ENCODE measurements at places on chromosomes 1 and 21.

DNA sequence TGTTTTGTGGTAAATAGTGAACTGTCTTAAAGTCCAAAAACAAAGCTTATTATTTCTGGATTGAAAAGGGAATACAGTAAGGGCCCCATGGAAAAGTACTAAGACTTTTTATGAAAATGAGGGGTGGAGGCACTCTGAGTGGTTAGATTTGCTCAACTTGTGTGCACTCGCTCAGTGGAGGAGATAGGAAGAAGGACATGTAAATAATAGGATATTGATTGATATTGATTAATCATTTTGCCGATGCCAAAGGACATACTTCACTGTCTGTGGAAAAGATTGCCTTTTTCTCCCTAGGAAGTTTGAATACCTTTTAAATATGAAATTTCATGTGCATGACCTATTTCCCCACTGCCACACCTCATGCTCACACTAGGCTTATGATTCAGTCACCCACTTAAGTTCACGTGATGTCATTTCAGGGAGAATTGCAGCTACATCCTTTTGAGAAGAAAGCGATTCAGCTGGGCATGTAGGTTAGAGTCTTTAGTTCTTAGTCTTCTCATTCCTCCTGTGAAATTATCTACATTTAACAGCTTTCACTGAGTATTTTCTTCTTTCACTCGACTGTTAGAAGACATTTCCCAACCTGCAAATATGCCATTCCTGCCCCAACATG lies 5.0 kb downstream of the MTR start:
- DNase-seq, result no peak

DNA sequence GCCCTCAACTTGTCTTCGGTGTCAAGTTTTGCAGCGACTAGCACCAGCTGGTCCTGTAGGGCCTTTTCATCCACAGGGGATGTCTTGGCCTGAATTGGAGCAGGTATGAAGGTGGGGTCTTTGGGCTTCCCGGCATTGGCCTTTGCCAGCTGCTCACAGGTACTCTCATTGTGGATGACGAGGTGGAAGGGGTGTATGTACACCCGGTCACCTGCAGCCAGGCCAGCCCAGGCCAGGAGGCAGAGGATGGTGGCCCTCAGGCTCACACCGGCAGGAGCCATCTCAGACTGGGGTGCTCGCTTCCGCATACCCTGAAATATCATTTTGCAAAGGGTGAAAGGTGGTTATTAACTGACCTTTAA lies 3.4 kb downstream of the AGT start:
- DNase-seq, result no peak

- no peak for DNase-seq
Observed at GRCh38 chr1:213014642-213015041, 1.0 kb downstream of the ANGEL2 start.

DNA sequence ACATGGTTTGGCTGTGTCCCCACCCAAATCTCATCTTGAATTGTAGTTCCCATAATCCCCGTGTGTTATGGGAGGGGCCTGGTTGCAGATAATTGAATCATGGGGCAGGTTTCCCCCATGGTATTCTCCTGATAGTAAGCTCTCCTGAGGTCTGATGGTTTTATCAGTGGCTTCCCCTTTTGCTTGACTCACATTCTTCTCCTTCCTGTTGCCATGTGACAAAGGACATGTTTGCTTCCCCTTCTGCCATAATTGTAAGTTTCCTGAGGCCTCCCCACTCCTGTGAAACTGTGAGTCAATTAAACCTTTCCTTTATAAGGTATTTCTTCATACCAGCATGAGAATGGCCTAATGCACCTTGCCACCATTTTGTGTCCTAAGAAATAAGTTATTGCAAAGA lies 415.0 kb downstream of the COL11A1 start:
- DNase-seq, result no peak

- DNase-seq, result no peak
Observed at GRCh38 chr1:8217011-8217711, 100.8 kb upstream of the SLC45A1 start.

- no peak for DNase-seq
Observed at GRCh38 chr21:43893536-43894205, 28.6 kb downstream of the AGPAT3 start.

- DNase-seq, result no peak
Observed at GRCh38 chr1:205505076-205505729, 734 bp downstream of the CDK18 start.

DNA sequence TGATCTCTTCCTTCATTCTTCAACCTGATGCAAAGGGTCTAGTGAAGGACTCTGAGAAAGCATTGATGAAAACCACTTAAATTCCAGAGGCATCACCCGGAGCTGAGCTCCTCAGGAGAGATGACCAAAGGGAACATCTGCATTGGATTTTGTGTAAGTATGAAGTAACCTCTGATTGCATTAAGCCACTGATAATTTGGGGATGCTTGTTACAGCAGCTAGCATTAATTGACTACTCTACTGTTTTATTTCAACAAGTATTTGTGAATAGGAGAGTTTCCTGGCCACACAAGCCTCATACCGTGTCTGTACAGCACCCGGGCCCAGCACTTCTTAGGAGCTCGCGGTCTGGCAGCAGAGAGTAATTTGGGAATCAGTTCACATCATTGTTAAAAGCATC lies 250.7 kb upstream of the POU3F1 start:
- DNase-seq, result no peak

DNA sequence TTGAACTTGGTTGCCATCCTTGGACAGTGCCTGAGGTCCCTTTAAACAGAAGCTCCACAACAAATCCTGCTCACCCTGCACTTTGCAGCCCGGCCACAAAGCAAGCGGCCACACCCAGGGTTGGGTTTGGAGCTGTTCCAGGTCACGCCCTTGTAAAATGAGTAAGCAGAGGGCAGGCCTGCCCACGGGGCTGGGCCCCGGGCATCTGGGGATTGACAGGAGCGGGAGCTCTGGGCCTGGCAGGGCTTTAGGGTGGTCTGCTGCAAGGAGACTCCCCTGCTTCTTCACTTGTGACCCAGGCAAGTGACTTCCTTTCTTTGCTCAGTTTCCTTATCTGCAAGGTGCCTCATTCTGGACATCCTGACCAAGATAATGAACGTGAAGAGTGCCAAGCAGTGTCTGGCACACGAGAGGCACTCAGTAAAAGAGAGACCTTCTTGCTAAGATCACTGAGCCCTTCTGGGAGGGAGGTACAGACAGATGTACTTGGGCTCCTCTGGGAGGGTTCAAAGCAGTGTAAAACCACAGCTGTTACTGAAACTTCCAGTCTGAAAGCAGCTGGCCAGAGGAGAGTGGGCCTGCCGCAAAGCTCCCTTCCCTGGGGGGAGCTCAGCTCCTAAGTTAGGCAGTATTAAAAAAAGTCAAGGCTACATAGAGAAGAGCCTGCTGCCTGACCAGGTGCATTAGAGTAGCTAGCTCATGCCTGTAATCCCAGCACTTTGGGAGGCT lies 2.6 kb downstream of the E2F2 start:
- DNase-seq, result peak; percentile 95

DNA sequence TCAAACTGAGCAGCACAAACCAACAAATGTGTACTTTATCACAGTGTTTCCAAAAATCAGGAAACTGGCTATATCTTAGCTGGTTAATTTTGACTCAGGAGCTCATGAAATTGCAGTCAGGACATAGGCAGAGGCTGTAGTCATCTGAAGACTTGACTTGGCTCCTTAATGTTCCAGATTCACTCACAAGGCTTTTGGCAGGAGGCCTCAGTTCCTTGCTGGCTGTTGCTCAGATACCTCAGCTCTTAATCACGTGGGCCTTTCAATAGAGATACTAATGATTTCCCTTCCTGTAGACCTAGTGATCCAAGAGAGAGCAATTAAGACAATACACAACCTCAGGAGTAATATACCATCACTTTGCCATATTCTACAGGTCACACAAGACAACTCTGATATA lies 537.7 kb downstream of the BRINP3 start:
- no peak for DNase-seq

GRCh38 chr21:38824124-38824822 lies 18.5 kb downstream of the ETS2 start:
- DNase-seq, result no peak

- no peak for DNase-seq
Observed at GRCh38 chr1:239184561-239185244, 201.7 kb upstream of the CHRM3 start.

DNA sequence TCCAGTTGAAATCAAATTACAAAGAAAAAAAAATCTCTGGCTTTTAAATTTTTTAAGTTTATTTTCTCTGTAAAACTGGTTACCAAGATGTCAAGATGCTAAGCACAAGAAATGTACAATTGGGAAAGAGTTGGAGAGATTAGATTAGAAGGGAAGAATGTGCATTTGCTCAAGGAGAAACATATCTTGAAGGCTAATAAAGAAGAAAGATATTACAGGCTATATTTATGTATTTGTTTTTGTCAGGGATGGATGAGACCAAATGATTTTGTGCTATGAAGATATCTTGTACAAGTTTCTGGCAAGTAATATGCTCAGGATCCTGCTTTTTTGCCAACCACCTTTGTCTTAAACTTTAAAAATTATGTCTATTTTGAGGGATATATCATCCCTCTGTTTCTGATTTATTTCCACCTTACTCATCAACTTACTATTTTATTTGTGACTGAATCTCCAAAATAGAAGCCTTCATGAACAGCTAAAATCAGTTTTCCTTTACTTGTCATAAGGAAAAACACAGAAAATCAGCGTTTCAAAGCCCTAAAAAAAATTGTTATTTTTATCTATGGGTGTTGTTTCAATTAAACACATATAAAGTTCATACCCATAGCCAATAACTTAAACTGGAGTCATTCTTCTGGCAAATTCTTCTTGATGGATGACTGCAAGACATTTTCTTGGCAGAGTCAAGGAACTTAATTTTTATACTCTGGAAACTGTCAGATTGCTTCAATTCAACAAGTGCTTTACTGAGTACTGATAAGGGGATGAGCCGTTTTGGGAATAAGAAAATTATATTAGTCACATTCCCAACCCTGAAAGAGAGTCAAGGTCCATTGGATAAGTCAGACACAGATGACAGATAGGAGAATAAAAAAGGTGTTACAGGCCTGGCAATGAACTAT lies 141.8 kb downstream of the CTH start:
- no peak for DNase-seq

DNA sequence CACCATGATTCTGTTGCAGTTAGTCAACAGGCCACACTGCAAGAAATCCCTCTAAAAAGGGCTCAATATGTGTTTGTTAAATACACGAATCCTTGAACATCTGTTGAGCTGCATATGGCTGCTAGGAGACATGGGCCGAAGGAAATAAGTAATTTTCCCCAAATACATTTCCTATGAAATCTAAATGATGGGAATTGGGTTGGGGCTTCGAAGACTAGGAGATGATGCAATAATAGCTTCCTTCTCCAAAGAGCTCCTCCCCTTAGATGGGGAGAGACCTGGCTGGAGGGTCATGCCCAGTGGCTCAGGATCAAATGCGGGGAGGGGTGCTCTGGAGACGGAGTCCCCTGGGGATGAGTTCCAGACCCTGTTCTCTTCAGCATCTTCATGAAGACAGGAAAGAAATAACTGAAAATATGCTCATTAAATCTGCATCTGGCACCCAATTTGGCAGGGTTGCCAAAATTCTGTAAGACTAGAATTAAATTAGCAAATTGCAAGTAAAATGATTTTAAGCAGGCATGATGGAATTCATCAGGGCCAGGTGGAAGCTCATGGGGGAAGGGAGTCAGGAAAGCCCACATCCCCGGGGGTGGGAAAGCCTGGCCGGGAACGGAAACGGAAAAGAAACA lies 165.0 kb upstream of the EDN2 start:
- DNase-seq, result peak; percentile 35

DNA sequence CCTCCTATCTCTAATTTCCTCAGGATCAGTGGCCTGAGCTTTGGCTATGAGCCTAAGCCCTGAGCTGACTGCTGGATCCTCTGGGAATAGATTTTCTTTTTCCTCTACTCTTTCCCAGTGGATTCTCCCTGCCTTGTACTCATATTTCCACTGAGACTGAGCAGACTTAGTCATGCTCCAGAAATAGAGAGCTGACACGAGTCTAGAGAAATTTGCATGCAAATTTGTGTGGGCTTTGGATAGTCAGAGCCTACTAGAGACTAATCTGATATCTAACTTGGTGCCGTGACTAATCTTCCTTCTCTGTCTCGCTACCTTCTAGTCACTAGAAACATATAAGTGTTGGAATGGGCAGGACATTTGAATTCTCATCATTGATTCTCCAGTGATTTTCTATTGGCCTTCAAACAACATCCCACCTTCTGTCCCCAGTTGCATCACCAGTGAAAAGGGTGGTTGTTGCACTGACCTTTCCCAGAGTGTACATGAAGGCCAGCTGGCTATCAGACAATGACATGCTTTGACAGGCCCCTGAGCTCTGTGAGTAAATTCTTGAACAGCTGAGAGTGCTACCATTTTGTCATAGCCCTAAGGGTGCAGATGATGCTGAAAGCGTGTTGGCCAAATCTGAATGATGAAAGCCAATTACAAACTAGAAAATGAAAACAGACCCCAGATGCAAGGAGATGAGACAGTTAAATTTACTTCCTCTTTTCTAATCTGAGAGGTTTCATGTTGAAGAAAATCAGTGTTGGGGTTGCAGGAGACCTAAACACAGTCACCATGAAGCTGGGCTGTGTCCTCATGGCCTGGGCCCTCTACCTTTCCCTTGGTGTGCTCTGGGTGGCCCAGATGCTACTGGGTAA lies at the start of gene FCRLA:
FCRLA (plus strand) TSS at position 748 of the 866 bp plus-strand sequence; CDS start at position 784, 36 bp downstream.
- no peak for DNase-seq

DNA sequence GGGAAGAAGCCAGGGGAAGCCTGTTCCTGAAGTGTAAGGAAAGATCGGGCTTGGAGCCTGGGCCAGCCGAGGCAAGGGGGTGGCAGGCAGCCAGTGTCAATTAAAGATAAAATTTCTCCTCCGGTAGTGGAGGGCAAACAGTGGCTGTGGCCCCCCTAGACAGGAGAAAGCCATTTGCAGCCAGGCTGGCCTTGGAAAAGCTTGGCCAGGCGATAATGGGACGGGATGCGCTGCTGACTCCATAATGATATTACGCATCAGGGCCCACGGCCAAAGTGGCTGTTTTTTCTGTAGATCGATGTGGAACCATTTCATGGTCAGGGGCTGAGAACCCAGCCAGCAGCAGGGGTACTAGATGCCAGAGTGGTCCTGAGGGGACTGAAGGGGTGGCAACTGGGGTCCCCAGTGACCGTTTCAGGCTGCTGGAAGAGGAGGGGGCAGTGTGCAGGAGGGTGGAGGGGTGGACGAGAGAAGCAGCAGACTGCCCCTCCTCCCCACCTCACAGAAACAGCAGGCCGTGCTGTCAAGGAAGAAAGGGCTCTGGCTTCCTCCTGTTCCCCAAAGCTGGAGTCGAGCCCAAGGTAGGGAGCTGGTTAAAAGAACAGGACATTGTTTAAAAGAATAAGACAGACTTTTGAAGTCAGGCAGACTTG lies 25.2 kb downstream of the KCNC4 start:
- peak; percentile 38 for DNase-seq

DNA sequence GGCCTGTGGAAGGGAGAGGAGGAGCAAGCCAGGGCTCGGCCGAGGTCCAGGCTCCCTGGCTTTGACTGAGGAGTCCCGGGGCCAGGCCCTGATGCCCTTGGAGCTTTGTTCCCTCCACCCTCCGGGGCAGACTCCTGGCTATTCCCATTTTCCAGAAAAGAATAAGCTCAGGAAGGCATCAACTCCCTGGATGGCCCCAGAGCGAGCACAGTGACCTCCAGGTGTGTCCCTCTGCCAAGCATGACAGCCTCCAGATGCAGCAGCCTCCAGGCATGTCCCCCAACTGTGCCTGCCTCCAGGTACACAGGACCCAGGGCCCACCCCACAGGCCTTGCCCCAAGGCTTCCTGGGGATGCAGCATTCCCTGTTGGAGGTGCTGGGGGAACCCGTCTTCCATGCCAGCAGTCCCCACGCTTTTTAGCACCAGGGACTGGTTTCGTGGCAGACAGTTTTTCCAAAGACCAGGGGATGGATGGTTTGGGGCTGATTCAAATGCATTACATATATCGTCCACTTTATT lies 15.7 kb upstream of the ARHGEF16 start:
- DNase-seq, result no peak

- DNase-seq, result no peak
Observed at GRCh38 chr1:59124166-59124565, 172.7 kb upstream of the FGGY start.

Data from DMS 273 treated with DMSO at 0.1 percent for 48 hours (cell line).